ENCODE measurements at places on chromosomes 1 and 21. TPM values are rescaled to one million over a fixed set of nuclear protein-coding genes. Genes with fewer than 3 reads are reported as not detected.

DNA sequence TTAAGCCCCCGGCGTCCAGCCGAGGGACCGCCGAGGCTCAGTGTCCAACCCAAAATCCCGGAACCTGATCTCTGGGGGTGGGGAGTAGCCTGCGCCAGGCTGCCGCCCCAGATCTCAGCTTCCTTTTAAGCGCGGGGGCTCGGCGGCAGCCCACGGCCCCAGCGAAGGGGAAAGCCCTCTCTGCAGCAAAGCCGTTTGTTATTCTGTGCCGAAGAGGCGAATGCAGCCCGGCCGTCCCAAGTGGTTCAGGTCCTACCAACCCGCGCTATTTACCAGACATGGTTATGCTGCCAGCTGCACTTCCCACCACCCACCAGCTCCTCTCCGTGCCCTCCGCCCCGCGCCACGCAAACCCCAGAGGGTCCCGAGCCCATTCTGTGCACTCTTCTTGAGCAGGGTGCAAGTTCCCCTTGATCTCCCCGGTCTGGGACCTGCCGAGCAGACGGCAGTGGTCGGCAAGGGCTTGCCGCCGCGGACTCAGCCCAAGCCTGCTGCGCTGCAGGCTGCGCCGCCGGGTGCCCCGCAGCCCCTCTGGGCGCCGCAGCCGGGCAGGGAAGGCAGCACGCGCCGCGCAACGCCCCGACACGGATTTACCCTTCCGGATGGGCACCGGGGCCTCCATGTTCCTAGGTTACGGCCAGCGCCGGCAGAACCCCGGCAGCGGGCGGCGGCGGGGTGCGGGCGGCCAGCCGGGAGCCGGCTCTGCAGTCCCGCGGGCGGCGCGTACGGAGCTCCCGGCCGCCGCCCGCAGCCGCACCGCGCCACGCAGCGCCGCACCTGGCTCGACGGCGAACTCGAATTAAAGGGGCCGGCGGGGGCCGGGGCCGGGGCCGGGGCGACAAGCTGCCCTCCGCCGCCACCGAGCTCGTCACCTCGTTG is 738 bp upstream of the KCNA2 start:
- peak overlapping the region; percentile 74 for H3K4me3 ChIP-seq
- no peaks in the 10 kb centered on the region for H3K36me3 ChIP-seq
- no peak for DNase-seq
- no peak overlapping the region for H3K27ac ChIP-seq
- H3K4me1 ChIP-seq = peaks cover 10% of the 10 kb centered on the region

DNA sequence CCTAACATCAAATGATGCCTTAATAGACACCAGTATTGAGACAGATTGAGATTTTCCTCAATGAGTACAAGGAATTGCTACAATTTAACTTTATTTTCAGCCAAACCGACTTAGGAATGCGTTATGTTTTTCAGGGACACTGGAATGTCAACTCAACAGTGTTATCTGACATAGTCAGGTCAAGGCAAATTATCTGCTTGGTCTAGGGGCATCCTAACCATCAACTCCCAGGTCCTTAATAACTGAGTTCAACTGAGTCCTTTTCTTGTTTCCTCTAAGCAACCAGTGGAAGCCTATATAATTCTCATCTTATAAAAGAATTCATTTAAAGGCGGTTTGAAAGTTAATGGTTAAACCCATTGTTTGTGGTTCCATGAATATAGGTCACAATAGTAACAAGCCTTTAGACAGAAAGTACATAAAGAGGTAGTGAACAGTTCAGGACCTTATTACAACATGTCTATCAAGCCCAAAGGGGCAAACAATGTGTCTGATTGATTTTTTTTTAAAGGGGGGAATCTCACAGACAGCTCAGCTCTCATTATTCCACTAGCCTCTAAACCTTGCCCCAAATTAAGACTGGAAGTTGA is 32.3 kb upstream of the NR5A2 start:
- H3K27me3 ChIP-seq = peaks cover 9% of the 10 kb centered on the region
- H3K4me1 ChIP-seq = no peaks in the 10 kb centered on the region
- DNase-seq = no peak
- no peak overlapping the region for H3K27ac ChIP-seq
- no peak overlapping the region for H3K4me3 ChIP-seq

AMY2A gene
- total RNA-seq = not detected

RFX5 gene
- total RNA-seq = 30.0 TPM

DNA sequence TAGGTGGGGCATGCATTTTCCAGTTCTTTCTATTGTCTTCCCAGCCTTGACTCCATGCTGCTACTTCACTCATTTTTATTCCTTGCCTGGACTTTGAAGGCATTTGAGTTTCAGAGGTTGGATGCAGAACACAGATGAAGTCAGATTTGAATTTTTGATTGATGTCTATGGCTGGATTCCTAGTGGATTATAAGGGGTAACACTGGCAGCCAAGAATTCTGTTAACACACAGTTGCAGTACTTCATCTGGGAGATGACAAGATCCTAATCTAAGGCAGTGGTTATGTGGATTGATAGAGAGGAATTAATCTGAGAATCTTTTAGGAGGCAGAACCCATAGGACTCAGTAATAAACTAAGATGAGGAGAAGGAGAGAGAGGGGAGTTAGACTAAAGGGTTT is 439.0 kb upstream of the USP24 start:
- H3K36me3 ChIP-seq = no peaks in the 10 kb centered on the region
- H3K27me3 ChIP-seq = no peaks in the 10 kb centered on the region
- H3K4me3 ChIP-seq = no peak overlapping the region

TEKT2 gene
- total RNA-seq = not detected

DNA sequence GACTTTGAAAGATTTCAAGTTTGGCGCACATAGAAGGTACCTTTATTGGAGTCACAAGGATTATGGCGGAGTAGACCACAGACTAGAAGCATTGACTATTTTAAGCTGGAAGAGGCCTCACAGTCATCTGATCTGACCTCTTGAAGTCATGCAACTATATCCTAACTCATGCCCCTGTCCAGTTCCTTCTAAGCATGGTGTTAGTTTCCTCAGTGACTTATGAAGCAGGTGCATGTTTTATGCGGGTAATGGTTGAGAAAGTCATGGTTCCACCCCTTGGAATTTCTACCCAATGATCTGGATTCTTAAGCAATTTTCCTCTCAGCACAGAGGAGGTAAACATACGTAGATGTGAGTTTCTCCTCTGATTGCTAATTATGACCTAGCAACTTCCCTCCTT is 11.7 kb downstream of the OLFML3 start:
- no peak overlapping the region for H3K4me3 ChIP-seq
- no peak for DNase-seq
- peaks cover 12% of the 10 kb centered on the region for H3K36me3 ChIP-seq
- no peak overlapping the region for H3K27ac ChIP-seq

GRCh38 chr1:59212706-59213105 is 84.2 kb upstream of the FGGY start:
- H3K36me3 ChIP-seq = peaks cover 4% of the 10 kb centered on the region
- peaks cover 4% of the 10 kb centered on the region for H3K27me3 ChIP-seq
- no peak overlapping the region for H3K4me3 ChIP-seq

PSMB2 gene
- 58.9 TPM for total RNA-seq

CZIB gene
- 41.6 TPM for total RNA-seq

CCDC17 gene
- total RNA-seq = 0.90 TPM

DNA sequence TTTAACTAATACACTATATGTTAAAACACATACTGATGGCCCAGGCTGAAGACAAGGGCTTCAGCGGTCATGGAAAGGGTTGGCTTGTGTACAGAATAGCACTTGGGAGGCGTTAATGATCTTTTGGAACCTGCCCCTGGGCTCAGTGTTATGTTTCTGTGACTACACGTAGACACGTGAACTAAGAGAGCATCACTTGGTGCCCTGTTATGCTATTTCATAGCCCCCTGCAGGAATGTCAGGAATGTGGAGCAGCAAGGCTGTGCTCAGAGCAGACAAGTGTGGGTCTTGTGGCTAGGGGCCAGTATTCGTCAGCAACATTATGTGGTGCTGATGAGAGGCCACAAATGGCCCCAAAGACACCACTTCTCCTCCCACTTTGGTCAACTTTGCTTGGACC is 132.4 kb downstream of the MAP3K21 start:
- no peak for DNase-seq
- H3K4me1 ChIP-seq = no peaks in the 10 kb centered on the region

ZBTB18 gene
- 21.1 TPM for total RNA-seq

DNA sequence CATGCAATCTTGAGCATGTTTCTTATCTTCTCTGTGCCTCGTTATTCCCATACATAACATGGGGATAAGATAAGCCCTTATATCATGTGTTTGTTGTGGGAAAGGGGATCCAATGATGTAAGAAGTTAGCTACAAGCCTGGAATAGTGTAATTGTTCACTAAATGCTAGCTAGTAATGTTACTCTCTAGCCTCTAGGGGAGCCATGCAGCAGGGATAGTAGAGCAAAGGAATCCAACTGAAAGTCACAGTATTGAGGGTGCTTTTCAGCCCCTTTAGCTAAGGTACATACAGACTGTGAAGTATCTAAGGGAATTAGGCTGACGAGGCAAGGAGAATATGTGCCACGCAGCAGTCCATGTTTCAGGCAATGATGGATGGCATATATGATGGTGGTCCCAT is 46.9 kb downstream of the IL23R start:
- H3K36me3 ChIP-seq = no peaks in the 10 kb centered on the region
- H3K27me3 ChIP-seq = no peaks in the 10 kb centered on the region
- H3K27ac ChIP-seq = no peak overlapping the region
- no peak for DNase-seq
- H3K4me1 ChIP-seq = peaks cover 11% of the 10 kb centered on the region
- H3K4me3 ChIP-seq = no peak overlapping the region

- H3K27me3 ChIP-seq = peaks cover 2% of the 10 kb centered on the region
- no peaks in the 10 kb centered on the region for H3K36me3 ChIP-seq
- H3K27ac ChIP-seq = peak overlapping the region; percentile 38
- DNase-seq = no peak
Measured at GRCh38 chr1:167554028-167554779, 642 bp upstream of the CREG1 start.

DNA sequence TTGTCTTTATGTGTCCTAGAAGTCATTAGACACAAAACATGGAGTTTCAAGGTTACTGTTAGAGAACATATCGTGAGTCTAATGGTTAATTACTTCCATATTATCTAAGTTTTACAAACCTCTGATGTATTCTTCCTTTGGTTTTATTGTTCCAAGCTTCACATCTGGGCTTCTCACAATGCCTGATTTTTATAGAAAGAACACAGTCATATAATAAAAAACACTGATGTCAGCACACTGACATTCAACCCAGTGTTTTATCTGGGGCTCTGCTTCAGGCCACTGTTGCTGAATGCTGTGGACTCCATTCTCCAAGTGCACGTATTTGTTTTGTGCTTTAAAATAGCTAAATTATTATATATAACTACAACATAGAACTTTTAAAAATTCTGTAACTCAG is 232.9 kb downstream of the SMYD3 start:
- no peak overlapping the region for H3K4me3 ChIP-seq
- H3K36me3 ChIP-seq = peaks cover 1% of the 10 kb centered on the region
- no peak overlapping the region for H3K27ac ChIP-seq
- peaks cover 12% of the 10 kb centered on the region for H3K4me1 ChIP-seq
- no peaks in the 10 kb centered on the region for H3K27me3 ChIP-seq

TPTE gene
- not detected for total RNA-seq

CFHR4 gene
- not detected for total RNA-seq

- DNase-seq = peak; percentile 65
- peaks cover 45% of the 10 kb centered on the region for H3K36me3 ChIP-seq
- peaks cover 6% of the 10 kb centered on the region for H3K4me1 ChIP-seq
- H3K27ac ChIP-seq = no peak overlapping the region
Measured at GRCh38 chr21:44089001-44089911, 17.9 kb upstream of the PWP2 start.

AIRE gene
- total RNA-seq = not detected

GRCh38 chr21:26138615-26139257 is 31.8 kb downstream of the APP start:
- H3K4me3 ChIP-seq = no peak overlapping the region
- DNase-seq = no peak
- H3K36me3 ChIP-seq = peaks cover 3% of the 10 kb centered on the region
- peaks cover 37% of the 10 kb centered on the region for H3K4me1 ChIP-seq

DNA sequence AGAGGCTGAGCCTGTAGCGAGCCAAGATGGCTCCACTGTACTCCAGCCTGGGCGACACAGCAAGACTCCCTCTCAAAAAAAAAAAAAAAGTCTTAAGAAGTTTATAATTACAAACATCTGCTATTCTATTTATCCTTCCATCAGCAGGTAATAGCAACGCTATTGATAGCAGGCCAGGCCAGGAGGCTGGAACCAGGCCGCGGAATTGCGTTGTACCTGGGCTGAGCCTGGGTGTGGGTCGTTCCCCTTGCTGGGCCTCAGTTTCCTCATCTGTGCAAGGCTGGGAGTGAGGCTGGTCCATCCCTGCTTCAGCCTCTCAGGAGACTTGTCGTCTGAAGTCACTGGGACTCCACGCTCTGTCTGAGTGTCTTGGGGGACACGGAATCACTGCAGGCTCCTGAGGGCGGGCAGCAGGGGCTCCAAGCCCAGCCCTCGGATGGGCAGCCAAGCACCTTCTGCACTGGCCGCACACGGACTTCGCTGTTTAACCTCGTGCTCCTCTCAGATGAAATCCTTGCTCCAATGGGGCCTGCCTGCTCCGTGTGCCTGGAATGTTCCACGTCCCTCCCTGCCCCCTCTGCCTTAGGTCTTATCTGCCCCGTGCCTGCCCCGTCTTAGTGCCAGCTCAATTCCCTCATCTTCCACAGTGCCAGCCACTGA is 103.9 kb upstream of the C1orf174 start:
- no peaks in the 10 kb centered on the region for H3K4me1 ChIP-seq
- H3K36me3 ChIP-seq = peaks cover 2% of the 10 kb centered on the region
- H3K27me3 ChIP-seq = peaks cover 2% of the 10 kb centered on the region
- no peak overlapping the region for H3K27ac ChIP-seq
- no peak overlapping the region for H3K4me3 ChIP-seq
- DNase-seq = peak; percentile 54

GRCh38 chr1:51445351-51446090 is 73.5 kb downstream of the EPS15 start:
- H3K4me1 ChIP-seq = peaks cover 42% of the 10 kb centered on the region
- peak overlapping the region; percentile 14 for H3K27ac ChIP-seq
- no peaks in the 10 kb centered on the region for H3K27me3 ChIP-seq
- no peak overlapping the region for H3K4me3 ChIP-seq

DNA sequence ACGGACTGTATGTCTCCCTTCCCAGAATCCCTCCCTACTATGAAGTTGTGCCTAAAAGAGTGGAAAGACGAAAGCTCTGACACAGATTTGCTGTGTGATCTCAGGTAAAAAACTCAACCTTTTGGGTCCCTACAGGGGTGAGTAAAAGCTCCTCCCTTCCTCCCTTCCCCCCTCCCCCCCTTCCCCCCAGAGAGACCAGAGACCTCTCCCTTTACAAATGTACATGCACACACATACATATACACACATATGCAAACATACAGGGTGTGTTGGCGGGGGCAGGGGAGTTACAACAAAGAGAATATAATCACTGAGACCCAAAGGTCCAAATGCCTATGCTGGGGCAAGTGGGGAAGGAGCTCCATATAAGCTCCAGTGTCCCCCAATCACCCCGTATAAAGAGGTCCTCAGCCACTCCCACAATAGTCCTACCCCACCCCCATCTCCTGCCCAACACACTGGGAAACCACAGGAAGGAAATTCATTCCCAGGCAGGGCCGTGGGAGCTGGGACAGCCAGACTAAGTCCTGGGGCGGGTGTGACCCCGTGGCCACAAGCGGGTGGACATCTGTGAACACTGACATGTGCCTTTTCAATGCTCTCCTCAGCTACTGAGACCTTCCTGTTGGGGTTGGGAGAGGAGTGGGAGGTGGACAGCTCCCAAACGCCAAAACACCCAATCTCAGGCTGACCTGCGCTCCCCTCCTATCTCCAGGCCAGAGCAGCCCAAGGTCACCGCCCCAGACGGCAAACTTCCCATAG is 2.0 kb downstream of the MEF2D start:
- H3K27ac ChIP-seq = peak overlapping the region; percentile 81
- H3K4me3 ChIP-seq = peak overlapping the region; percentile 89
- H3K36me3 ChIP-seq = peaks cover 1% of the 10 kb centered on the region
